Thoracic aorta (tissue), 2 donors: ENCODE measurements at places on chromosomes 6 and 20.

DNA sequence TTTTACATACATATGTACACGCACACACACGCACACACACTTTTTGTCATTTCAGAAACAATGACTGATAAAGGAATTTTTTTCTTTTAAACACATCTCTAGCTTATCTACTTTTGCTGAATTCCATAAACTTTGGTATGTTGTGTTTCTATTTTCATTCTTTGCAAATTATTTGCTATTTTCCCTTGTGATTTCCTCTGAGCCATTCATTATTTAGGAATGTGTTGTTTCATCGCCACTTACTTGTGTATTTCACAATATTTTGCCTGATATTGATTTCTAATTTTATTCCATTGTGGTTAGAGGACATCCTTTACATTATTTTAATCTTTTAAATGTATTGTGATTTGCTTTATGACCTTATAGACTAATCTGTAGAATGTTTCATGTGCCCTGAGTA, 23.6 kb upstream of the OR2J2 start:
- no peak for DNase-seq

- no peak for DNase-seq
These were observed 257.7 kb downstream of the CDKAL1 start for GRCh38 chr6:20791944-20792343.

DNA sequence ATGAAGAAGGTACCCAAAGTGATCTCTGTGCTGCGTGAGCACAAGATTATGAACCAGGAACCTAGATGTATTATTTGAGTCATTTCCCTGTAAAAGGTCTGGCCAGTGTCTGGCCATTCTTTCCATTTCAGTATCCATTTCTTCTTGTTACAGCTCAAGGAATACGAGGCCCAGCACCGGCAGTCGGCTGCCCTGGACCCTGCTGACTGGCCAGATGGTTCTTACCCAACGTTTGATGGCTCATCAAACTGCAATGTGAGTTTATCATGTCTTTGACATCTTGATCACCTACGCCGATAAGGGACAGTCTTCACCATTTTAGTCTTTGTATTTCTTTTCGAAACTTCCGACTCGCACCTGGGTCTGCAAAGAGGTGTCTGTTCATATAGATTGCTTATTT, 144.8 kb downstream of the SASH1 start:
- DNase-seq: no peak

DNA sequence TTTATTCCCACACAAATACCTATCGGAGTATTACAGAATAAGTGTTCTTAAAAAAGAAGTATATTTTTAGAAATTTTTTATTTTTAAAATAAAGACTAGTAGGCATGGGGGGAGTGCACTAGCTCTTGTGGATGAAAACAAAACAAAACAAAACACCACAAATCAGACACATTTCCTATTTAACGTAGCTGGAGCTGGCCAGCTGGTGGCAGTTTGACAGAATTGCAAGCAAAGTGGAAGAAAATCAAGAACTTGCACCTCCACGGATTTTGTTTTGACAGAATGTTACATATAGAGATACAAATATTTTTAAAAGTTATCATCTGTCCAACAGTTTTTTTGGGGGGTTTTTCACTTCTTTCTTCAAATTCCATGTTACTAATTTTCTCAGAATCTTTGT, 63.6 kb upstream of the SNRPB2 start:
- no peak for DNase-seq

DNA sequence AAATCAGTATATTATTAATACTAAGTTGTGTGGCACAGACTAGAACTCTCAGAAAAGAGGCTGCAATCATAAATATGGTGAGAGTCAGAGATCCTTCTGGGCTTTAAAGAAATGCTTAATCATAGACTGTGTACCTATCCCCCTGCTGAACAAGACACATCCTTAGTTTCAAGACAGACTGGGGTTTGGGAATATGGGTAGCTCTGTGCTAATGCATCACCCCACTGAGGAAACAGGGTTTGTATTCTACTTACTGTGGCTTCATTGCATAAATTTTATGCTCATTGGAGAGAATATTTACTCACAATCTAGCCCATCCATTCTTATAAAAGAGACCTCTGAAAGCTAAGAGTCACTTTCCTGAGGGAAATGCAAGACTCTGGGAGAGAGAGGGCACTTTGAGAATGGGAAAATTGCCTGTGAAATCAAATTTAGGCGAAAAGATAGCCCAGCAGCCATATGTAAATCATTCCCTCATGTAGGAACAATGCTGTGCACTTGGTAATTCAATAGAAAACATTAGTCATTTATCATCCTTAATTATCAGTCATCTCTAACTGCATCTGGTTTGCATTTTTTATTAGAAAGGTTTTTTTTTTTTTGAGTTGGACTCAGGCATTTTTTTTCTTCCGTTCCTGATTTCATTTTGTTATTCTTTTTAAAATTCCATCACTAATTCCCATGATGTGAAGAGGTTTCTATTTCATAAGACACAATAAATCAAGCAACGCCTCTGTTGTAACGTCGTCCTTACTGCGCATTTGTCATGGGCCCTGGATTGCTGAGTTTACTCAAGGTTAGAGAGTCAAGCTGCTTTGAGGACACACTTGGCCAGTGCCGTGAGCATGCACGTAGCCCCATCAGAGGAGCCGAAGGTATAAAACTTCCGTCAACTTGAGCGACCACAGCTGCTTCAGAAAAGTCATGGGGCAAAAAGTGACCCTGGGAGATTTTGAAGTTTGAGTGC, 91.8 kb downstream of the TRMT11 start:
- no peak for DNase-seq

- no peak for DNase-seq
These were observed 63.0 kb downstream of the SLC22A23 start for GRCh38 chr6:3393836-3394202.

- no peak for DNase-seq
These were observed 304.9 kb upstream of the PRDM1 start for GRCh38 chr6:105781248-105781647.

GRCh38 chr20:47286681-47287080, 69.8 kb downstream of the ZMYND8 start:
- no peak for DNase-seq

GRCh38 chr20:45626540-45626939, 3.0 kb upstream of the WFDC10A start:
- DNase-seq: no peak
